Stimulated activated CD4-positive, alpha-beta T cell treated with anti-CD3 and anti-CD28 coated beads, Interleukin-12 subunit alpha, Interleukin-12 subunit beta, amount 100 ng/mL, for 4 hours (primary cell): ENCODE measurements at places on chromosomes 2 and 18.

DNA sequence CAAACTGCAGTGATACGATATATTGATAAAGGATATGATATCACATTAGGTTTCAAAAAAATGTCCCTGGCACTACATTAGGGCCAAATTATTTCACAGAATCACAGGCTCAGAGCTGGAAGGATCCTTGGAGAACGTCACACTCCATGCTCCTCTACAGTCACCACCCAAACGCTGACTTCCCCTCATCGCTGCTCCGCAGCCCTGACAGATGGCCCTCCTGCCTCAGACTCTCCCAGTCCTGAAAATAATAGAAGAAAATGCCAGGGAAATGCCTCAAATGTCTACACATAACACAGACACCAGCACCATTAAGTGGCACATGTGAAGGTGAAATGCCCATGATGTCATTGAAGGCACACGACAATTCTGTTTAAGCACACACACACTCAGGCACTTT lies 72.0 kb downstream of the ZNF521 start:
- DNase-seq: no peak

DNA sequence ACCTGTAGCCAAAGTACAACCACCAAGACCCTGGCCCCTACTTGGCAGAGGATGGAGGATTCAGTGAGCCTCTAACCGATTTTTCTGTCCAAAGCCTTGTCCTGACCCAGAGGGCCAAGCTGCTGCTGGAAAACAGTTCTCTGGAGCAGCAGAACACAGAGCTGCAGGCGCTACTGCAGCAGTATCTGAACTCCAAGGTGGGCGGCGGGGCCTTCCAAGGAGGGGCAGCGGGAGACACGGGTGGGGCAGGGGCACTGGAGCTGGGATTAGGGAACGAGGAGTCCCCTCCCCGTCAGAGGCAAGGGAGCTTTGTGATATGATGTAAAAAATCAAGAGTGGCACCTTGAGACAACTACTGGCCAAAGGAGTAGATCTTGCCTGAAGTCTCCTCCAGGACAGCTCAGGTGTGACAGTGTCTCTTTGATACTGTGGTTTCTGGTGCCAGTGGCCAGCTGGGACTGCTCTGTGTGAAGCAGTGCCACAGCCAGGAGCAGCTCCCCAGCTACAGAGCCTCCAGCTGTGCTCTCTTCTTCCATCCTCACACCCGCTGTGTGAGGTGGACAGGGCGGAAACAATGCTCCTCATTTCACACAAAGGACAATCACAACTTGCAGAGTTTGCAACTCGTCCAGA lies 22.8 kb downstream of the OTOF start:
- DNase-seq: no peak

DNA sequence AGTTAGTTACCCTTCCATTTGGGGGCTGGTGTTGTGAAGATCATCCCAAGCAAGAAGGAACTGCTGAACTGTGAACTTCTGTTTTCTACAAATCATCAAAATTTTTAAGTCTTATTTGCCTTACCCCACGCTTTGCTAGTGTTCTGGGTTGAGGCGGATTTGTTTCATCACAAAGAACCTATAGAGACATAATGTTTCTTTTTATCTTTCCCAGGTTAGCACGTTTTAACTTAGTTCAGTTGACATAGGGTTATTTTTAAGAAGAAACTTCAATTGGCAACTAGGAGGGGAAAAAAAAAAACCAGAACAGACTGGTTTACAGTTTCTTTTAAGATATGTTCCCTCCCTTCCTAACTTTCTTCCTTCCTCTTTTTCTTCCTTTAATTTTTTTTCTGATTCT lies 31.1 kb upstream of the CERS6 start:
- no peak for DNase-seq

- no peak for DNase-seq
These were observed 39.2 kb downstream of the IL1R2 start for GRCh38 chr2:102030855-102031527.

DNA sequence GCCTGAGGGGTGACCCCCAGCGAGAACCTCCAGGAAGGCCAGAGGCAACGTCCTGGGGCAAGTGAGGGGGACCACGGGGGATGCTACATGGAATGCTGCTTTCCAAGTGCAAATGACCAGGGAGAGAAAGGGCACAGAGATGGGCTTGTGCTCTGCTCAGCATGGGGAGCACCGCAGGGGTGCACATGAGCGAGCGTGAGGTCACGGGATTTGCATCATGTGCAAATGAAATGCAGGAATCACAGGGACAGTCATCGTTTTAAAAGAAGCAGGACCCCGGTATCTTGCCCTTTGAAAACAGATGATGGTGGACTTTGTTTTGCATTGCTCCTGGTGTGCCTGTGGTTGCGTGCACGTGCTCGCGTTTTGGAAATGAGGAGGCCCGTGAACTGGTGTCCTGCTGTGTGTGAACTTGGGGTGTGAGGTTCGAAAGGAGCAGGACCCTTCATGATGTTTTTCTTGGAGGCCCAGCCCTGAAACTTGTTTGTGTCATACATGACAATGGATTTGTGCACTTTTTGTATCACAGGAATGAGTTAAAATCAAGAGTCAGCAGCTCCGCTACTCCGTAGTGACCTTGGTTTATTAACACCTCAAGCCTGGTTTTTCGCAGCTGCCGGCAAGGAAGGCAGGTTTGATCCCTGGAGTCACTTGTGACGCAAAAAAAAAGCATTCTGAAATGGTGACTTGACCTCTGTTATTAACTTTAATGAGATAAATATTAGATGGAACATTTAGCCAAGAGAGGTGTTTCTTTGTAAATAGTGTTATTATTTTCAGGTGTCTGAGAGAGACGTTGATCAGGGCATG lies 234.5 kb downstream of the LDLRAD4 start:
- DNase-seq: no peak

- no peak for DNase-seq
These were observed 214.4 kb upstream of the RASGRP3 start for GRCh38 chr2:33262097-33262496.

DNA sequence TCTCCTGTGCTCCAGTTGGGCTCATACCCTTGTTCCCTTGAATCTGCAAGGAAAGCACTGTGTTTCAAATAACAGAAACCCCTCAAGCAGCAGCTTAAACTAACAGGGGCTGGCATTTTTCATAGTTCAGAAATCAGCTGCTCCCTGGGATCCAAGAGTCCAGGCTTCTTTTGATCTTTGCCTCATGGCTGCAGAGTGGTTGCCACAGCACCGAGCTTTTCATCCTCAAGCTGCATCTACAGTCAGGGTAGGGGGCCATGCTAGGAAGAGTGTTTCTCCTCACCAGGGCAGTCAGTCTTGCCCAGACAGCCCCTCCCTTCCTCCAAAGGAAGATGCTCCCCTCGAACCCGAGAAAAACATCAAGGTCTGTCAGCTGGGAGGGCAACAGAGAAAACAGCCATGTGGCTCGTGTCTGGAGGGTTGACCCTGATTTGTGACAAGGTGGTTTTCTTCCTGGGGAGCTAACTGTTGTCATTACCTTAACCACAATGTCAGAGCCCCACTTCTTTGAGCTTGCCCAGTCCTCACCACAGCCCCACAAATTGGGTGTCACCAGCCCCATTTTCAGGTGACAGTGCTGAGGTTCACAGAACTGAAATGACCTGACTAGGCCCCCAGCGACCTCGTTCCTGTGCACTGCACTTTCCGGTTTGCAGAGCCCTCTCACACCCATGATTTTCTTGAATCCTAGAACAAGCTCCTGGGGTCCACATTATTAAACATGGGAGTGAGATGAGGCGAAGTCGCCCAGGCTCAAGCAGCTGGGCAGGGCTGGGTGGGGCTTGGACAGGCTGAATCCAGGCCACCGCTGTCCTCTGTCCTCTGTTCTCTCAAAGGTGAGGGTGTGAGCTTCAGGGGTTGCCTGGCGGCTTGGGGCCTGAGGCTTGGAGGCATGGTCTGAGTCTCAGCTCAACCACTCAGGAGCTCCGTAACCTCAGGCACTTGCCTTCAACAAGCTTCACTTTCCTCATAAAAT lies 21.9 kb downstream of the ATOH8 start:
- DNase-seq: no peak

DNA sequence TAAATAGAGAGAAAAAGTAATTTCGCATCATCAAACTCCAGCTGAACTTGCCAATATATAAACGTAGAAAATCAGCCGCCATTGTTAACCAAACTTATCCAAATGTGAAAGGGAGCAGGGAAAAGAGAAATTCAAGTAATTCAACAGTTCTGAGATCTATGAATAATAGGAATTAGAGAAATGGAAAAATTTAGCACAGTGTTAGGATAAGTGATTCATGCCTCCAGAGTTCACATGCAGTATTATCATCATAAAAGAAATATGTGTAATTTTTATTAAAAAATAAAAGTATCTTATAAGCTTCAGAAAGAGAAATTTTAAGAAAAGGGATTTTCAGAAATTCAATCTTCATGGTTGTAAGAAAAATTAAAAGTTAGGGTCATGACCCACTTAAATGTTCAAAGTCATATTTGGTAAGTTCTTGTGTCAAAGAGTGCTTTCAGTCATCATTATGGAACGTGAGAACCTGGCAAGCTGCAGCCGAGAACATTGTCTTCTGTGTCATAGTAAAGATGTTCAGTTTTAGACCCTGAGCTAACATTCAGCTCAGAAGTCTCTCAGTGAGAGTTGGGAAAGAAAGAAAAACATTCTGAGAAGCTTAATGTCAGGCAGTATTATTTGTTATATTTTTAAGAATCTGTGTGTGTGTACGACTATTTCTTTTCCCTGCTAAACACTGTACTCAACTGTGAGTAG lies 414.3 kb upstream of the RGPD4 start:
- no peak for DNase-seq

GRCh38 chr18:35694808-35695207 lies 113.3 kb downstream of the GALNT1 start:
- no peak for DNase-seq

- no peak for DNase-seq
These were observed 167.2 kb downstream of the TCF4 start for GRCh38 chr18:55420665-55421307.

GRCh38 chr2:159214325-159214865 lies 72.1 kb downstream of the WDSUB1 start:
- no peak for DNase-seq

GRCh38 chr2:112916145-112916571 lies 5.2 kb downstream of the IL37 start:
- DNase-seq: no peak
